NCI-H2029 (cell line): ENCODE measurements at places on chromosomes 4 and X.
A peak's percentile ranks its signal among the peaks of the same experiment; 100 is the strongest.

GRCh38 chr4:188603646-188604045 lies 464.4 kb downstream of the TRIML1 start:
- DNase-seq: no peak

DNA sequence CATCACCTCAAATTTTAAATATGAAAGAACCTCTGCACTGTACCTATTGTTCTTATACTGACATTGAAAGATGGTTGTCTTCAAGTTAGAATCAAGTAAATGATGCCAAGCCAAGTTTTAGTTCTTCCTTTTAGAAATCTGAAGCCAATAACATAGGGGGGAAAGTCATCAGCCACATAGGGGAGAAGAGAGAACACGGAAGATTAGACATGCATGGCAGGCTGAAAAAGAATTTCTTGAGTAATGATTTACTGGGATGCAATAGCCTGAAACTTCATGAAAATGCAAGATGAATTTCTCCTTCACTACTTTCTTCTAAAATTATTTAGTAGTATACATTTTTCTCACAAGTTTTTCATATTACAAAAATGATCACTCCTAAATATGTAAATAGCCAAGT lies 13.6 kb upstream of the EPGN start:
- DNase-seq: no peak

DNA sequence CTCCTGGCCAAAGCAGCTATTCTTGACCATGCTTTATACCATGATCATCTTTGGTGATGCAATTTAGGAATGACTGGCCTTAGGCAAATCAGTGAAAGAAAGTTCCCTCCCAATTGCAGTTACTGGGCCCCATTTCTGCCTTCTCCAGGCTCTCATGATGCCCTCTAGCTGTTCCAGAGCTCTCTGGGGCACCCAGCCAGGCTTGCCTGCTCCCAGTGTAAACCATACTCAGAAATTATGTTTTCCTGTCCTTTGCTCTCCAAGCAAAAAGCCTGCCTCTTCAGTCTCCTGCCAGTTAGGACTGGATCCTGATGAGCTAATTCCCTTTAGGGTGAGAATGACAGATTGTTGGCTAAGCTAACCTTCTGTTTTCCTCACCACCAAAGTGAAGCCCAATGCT lies 85.3 kb upstream of the RBPJ start:
- peak; percentile 97 for DNase-seq

- no peak for DNase-seq
Measured at GRCh38 chr4:131159261-131159660, 1989.8 kb upstream of the PCDH10 start.

- DNase-seq: no peak
Measured at GRCh38 chrX:119228512-119229252, 7.4 kb upstream of the PGRMC1 start.

- DNase-seq: no peak
Measured at GRCh38 chr4:158796370-158797140, 27.7 kb downstream of the FNIP2 start.

DNA sequence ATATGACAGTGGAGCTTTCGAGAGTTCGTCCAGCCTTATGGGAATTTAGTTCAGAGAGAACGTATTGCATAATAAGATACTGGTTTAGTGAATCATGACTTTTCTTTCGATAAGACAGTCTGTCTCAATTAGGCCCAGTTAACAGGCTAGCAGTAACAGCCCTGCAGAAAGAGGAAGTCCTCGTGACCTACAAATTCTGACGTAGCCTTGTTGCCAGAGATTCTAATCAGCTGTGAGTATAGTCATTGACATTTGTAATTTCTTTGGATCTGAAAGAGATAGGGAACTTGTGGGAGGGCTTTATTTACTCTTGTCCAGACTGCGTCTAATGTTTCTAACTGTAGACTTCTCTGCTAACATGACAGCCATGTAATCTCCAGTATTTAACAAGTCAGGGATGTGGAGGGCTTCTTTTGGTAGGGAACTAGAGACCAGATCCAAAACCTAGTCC lies 15.8 kb downstream of the ART3 start:
- no peak for DNase-seq

GRCh38 chrX:149205937-149206336 lies 299.2 kb downstream of the IDS start:
- DNase-seq: no peak

- no peak for DNase-seq
Measured at GRCh38 chrX:140764401-140764919, 54.9 kb downstream of the LINC00632 start.

DNA sequence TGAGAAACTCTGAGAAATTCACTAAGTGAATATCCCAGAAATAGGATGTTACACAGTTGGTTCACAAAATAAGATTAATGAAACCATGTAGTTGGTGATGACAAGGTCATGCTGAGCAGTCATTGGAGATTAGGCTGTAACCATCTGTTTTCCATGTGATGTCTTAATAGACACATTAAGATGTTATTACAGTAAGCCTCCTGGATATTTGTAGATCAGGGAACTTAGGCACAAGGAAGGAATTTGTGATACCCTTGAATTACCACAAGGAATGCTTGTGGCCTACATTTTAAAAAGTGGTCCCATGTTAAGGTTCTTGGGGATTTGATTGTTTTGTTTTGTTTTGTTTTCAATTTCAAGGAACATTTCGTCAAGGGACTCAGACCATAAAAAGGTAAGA lies 185.6 kb upstream of the BANK1 start:
- no peak for DNase-seq

DNA sequence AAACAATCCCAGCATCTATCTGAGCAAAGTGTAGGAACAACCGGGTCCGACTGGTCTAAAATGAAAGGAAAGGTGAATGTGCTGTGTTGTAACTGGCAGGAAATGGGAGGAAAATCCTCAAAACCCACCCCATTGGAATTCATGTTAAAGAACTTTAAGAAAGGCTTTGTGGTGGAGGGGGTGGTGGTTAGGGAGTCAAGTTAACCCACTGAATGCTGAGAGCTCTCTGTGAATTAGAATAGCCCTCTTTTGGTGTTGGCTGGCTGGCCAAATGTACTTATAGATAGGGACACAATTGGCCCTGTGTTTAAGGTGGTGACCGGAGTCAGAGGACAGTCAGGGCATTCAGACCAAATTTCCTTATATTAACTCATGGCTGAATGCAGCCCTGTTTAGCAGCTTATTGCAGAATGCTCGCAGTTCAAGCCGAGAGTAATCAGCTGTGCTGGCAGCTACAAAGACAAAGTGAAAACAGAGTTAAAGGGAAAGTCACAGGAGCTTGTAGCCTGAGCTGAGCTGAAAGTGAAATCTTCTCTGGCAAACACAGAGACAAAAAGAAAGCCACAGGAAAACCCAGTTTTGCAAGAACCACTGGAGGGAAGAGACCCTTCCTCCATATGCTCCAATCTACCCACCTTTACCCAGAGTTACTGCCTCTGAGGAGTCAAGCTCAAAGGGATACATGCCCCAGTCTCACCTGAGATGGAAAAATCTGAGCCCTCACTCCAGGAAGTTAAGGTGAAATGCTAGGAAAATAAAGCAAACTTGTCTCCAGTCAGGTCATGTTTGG lies 38.5 kb upstream of the UGT2B7 start:
- no peak for DNase-seq

DNA sequence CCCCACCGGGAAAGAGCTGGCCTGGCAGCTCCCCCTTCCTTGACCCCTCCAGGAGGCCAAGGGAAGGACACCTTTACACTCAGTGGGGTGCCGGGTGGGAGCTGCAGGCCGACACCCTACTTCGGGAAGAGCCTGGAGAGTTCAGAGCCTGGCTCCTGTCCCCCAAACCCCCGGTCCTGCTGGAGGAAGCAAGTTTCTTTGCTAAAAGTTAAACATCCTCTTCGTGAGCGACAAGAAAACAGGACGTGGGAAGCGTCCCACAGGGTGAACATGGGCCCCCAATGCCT lies 2.4 kb upstream of the FTSJ1 start:
- DNase-seq: no peak

DNA sequence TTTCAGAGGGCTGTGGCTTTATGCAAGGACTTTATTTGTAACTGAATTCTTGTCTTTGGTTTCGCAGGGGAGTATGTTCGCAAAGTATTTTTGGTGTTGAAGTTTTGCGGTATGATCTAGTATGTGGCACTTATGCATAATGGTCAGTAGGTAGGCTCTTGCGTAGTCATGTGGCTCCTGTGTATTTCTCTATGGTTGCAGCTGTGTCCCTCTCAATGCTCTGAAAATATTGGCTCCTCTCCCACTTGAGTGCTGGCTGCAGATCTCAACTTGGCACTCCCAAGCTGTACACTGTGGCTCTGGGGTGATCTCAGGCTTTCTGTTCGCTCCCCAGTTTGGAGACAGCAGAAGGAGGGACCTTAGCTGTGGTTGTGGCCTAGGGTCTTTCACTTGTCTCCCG lies 24.8 kb downstream of the ARMCX5 start:
- DNase-seq: no peak

- DNase-seq: no peak
Measured at GRCh38 chr4:162909952-162910351, 256.7 kb downstream of the NAF1 start.

DNA sequence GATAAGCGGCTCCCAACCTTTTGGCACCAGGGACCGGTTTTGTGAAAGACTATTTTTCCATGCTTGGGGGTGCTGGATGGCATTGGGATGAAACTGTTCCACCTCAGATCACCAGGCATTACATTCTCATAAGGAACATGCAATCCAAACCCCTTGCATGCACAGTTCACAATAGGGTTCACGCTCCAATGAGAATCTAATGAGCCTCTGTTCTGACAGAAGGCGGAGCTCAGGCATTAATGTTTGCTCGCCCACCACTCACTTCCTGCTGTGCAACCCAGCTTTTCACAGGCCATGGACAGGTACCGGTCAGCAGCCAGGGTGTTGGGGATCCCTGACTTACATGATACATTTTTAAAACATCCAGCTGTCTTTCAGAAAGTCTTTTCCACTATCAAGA lies 187.3 kb downstream of the SLC39A8 start:
- DNase-seq: peak; percentile 40

DNA sequence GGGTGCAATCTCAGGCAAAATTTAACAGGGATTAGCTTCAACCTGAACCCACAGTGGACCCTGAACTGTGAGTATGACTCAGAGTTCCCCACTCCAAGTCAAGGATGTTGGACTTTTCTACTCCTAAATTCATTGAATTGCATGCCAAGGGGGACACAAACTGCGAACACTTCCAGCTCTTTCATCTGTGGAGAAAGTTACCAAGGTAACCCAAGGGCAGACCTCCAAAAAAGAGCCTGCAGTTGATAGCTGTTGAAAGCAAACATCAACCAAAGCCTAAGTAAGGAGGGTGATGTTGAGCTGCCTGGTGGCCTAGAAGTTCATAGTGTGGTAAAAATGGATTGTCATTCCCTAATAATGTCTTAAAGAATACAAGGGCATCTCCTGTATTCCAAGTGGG lies 1242.9 kb downstream of the C4orf33 start:
- no peak for DNase-seq

DNA sequence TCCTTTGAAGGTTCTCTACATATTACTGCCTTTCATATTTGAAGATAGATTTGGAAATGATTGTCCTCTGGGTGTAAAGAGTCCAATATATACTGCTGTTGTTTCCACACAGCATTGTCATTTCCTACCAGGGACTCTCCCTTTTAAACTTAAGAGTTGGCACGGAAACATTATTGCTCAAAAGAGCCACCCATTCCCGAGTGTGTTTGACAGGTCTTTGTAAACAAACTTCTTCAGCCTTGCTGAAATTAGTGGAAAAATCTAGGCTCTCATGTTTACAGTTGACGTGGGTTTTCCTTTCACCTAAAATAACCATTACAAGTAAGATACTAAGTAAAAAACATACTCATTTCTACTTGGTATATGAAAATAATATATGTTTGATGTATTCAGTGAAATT lies 111.4 kb upstream of the LIMCH1 start:
- no peak for DNase-seq

DNA sequence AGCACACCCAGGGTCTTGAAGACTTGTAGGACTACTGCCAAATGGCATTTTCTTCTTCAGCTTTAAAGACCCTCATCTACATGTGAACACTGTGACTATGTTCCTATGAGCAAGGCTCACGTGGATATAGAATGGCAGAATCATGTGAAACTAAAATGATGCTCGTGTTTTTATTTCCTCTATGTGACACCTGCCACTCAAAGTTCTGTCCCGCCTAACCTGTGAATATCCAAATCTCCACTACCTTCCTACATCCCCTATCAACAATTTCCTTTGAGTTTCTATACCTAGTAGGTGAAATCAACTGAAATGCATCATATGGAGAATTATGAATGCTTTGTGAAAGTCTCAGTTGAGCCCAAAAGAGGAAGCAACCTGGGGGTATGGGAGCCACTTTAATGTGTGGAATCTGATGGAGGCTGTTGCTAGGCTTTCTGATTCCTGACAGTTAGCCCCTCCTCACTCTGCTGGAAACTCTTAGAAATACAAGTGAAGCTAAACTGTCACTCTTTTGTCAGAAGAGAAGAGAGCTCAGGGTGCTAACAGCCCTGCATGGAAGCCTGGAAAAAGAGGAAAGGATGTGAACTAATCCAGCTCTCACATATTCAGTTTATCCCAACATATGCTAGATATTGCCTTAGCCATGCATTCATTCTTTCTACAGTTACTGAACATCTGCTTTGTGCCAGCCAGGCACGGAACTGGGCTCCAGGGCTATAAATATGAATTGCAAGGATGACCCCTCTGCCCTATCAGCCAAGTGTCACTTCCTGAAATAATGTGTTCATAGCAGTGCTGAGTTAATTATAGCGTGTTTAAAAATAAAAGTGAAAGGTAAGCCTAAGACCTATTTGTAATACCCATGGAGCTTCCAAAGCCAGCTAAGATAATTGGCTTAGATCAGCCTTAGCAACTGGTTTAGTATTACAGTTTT lies 11.0 kb downstream of the LHFPL1 start:
- no peak for DNase-seq

- no peak for DNase-seq
Measured at GRCh38 chrX:10045327-10046000, 78.3 kb downstream of the CLDN34 start.

- DNase-seq: no peak
Measured at GRCh38 chr4:97923096-97923495, 220.2 kb downstream of the STPG2 start.

DNA sequence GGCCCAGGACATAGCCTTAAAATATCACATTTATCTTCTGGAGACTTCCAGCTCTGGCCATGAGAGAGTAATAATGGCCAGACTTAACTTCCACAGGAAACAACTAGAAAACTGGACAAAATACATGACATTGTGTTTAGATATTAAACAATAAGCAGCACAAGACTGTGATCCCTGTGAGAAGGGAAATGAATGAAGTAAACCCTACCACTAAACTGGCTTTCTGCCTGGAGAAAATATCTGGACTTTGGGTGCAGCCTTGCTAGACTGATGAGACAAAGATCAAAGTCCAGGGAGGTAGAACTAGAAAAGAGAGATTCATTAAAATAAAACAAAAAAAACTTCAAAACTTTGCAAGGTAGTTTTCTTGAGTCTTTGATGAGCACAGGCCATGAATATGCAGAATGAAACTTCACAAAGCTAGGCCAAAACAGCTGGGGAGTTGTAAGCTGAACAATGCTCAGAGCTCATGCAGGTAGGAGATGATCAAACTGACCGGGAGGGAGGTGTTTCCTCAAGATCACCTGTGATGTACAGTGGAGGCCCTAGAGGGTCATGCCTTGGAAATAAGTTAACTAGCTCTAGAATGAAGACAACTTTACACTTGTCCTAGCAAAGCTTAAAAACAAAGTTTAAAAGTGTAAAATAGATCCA lies 147.0 kb upstream of the SH3RF1 start:
- DNase-seq: no peak

- no peak for DNase-seq
Measured at GRCh38 chr4:54959651-54960116, 165.7 kb downstream of the KDR start.

GRCh38 chr4:53855581-53856250 lies 208.7 kb downstream of the CHIC2 start:
- no peak for DNase-seq
